ENCODE measurements at places on chromosomes 2 and 18.

- DNase-seq: no peak
Observed at GRCh38 chr2:237118561-237119155, 33.0 kb downstream of the COPS8 start.

GRCh38 chr18:63262369-63263335, 56.9 kb downstream of the BCL2 start:
- DNase-seq: peak; percentile 87

DNA sequence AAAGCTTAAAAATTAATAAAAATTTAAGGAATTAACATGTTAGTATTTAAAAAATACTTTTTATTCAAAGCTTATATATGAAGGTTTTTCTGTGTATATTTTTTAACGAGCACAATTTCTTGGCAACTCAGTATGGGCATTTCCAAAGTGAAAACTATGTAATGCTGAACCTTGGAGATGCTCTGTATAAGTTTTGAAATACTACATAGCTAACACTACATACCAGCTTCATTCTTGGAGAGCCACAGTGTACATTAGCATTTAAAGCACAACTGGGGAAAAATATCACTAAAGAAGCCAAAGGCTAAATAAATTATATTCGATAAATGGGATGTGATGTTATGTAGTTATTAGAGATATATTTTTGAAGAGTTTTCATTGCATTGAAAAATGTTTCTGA, 446.5 kb downstream of the CCDC85A start:
- no peak for DNase-seq

DNA sequence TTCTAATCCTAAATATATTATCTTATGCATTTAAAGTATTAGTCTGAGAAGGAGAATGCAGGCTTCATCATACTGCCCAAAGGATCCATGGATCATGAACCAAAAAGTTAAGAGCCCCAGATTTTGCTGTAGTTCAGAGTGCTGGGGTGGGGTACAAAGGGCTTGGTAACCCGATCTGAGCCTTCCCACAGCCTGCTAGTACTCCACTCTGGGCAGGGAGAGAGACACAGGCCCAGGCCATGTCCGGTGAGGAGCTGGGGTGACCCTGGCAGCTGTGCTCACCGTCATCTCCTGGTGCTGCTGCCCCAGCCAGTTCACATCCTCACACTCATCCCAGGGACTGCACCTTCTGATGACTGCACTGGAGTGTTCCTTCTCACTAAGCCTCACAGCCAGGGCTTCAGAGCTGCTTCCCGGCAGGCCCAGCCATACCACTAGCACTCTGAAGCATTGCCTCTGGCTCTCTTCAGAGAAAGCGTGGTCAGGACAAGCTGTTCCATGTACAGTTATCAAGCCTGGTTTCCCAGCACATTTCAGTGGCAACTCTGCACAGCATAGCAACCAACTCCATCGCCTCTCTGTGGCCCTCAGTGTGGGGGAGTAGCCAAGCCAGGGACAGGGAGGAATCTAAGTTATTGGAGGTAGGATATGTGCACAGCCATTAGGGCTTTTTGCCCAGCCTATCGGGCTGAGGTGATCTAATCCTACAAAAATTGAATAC, 189.0 kb upstream of the CTAGE1 start:
- DNase-seq: no peak

DNA sequence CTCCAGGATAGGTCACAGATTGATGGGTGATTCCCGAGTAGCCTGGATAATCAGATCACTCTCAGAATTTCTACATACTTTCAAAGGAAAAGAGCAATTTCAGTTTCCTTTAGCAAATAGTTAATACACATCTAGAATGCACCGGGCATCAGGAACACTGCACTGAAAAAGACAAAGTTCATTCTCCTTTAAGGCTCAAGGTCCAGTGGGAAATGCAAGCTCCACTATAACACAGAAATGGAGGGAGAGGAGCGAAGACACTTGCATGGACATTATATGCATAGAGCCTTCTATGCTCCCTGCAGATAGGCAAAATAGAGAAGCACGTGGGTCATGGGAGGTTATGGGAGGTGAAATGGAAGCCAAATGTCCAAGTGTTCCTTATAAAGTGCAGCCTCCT, 49.1 kb downstream of the SLC9A4 start:
- DNase-seq: no peak

- no peak for DNase-seq
Observed at GRCh38 chr2:29117636-29118303, 2.6 kb downstream of the CLIP4 start.

DNA sequence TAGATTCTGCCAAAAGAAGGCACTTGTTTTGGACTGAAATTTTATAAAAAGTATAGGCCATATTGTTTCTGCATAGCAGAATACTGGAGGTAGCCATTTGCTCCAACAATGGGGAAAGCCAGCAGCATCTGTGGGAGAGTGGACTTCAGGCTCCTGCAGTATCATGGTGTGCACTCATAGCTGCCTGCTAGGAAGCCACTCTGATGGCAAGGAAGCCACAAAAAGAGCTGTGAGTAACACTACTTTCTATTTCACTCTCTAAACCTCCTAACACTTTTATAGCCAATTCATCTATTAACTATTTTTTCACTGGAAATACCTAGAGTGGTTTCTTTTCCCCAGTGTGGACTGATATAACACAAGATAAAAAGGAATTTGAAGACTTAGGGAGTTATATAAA, 144.4 kb upstream of the KCNJ3 start:
- no peak for DNase-seq

- no peak for DNase-seq
Observed at GRCh38 chr2:23605236-23605635, 220.3 kb downstream of the KLHL29 start.

- no peak for DNase-seq
Observed at GRCh38 chr2:52495816-52496215, 1271.8 kb upstream of the CHAC2 start.

DNA sequence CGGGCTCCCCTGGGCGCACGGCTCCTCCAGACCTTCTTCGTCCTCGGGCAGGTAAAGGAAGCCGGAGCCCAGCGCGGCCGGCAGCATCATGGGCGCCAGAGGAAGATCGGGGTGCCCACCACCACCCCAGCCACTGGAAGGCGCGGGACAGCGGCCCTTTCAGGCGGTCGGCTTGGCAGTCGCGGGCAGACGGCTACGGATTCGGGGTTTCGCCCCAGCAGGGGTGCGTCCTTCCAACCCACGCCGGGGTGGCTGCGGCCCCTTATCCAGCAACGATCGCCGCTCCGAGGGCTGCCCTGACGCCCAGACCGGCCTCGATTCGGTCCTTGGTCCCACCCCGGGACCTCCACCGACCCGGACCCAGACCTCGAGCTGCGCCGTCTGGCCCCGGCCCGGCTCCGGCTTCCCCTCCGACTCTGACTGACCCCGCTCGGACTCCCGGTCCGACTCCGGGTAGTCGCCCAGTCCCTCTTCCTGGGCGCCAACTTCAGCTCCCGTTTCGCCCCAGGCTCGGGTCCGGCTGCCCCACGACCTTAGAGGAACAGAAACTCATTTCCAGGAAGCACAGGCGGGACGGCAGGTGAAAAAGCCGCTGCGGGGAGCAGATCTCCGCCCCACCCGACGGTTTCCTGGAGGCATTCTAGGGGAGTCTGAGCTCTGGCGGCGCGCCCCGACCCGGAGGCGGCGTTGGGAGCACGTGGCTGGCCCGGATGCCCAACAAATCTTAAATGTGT, 30.2 kb upstream of the SSB start:
- DNase-seq: no peak

GRCh38 chr2:145157036-145157675, 637.2 kb upstream of the ZEB2 start:
- no peak for DNase-seq

- DNase-seq: no peak
Observed at GRCh38 chr2:196245378-196246140, 74.2 kb upstream of the STK17B start.

- DNase-seq: peak; percentile 53
Observed at GRCh38 chr2:187499941-187500532, 52.0 kb upstream of the CALCRL start.

- DNase-seq: no peak
Observed at GRCh38 chr2:37366773-37367172, 22.3 kb downstream of the QPCT start.

DNA sequence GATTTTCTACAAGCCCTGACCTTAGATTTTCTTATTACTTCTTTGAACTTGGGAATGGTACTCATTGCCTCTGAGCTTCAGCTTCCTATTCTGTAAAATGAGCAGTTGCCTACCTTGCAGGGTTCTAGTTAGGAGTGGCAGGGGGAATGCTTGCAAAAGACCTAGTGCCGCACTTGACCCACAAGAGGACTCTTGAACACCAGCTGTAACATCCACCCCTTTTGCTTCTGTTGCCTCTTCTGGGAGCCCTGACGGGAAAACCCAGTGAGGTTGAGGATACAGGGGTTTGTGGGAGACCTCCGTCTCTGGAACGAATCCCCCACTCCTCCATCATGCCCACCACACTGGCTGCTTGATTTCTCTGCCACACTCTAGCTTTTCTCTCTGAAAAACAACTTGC, 27.1 kb upstream of the LBH start:
- no peak for DNase-seq

GRCh38 chr2:118046634-118047210, 32.9 kb upstream of the CCDC93 start:
- peak; percentile 66 for DNase-seq

DNA sequence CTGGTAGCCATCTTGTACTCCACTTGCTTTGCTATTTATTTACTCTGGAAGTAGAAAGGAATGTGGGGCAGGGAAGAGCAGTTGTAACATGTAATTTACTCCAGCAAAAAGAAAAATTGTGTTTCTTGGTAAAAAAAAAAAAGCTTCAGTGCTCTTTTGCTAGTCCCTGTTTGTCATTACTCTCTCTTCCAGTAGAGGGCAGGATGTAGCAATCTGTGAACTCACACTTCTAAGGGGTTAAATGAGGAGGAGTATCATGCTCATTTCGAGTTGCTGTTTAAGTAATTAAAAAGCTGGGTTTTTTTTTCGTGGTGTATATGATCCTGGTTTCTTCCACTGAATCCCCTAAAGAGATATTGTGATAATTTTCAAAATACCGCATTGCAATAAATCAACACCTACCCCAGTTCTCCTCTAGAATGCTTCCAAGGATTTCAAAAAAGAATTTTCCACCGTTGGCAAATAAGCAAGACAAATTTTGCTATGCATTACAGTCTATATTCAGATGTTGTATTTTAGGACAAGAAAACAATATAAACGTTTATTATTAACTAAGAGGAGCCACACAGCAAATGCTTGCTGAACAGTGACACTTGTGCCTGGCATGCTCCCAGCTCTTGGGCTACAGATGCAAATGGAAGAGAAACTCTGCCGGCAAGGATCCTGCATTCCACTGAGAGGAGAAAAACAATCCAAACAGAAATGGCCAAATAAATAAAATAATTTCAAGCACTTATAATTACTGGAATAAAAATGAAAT, 261.6 kb downstream of the ASXL3 start:
- peak; percentile 81 for DNase-seq

- no peak for DNase-seq
Observed at GRCh38 chr18:55048892-55049291, 89.6 kb upstream of the CCDC68 start.
